ENCODE measurements at places on chromosomes 6 and 20. TPM values are rescaled to one million over a fixed set of nuclear protein-coding genes. Genes with fewer than 3 reads are reported as not detected.

GRCh38 chr6:158630938-158631616, 13.5 kb downstream of the DYNLT1 start:
- H3K27ac ChIP-seq: no peak overlapping the region
- peaks cover 9% of the 10 kb centered on the region for H3K4me1 ChIP-seq
- peaks cover 2% of the 10 kb centered on the region for H3K36me3 ChIP-seq
- no peak overlapping the region for H3K4me3 ChIP-seq
- H3K27me3 ChIP-seq: no peaks in the 10 kb centered on the region

The CLIC5 gene
- total RNA-seq: 1.8 TPM

The STMND1 gene
- total RNA-seq: 1.3 TPM

- no peaks in the 10 kb centered on the region for H3K4me1 ChIP-seq
- DNase-seq: no peak
- no peaks in the 10 kb centered on the region for H3K27me3 ChIP-seq
Measured at GRCh38 chr20:54282625-54283024, 74.7 kb downstream of the PFDN4 start.

DNA sequence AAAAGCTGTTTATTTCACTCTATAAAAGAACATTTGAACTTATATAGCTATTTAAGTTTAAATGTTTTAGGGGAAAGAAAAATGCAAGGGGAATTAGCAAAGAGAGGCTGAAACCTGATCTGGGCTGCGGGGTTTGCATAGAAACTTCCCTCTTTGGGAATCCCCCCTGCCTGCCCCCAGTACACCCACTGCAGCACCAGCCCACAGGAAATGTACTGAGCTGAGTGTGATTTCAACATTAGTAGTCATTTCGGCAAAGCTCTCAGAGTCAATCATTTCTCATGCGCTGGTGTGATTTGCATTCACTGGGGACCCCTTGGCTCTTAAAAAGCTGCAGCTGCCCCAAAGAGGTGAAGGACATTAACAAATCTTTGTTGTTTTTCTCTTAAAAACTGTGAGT, 859.4 kb downstream of the MAFB start:
- H3K27ac ChIP-seq: no peak overlapping the region
- no peaks in the 10 kb centered on the region for H3K4me1 ChIP-seq
- no peak for DNase-seq
- H3K27me3 ChIP-seq: no peaks in the 10 kb centered on the region

The LY86 gene
- total RNA-seq: 2.0 TPM

DNA sequence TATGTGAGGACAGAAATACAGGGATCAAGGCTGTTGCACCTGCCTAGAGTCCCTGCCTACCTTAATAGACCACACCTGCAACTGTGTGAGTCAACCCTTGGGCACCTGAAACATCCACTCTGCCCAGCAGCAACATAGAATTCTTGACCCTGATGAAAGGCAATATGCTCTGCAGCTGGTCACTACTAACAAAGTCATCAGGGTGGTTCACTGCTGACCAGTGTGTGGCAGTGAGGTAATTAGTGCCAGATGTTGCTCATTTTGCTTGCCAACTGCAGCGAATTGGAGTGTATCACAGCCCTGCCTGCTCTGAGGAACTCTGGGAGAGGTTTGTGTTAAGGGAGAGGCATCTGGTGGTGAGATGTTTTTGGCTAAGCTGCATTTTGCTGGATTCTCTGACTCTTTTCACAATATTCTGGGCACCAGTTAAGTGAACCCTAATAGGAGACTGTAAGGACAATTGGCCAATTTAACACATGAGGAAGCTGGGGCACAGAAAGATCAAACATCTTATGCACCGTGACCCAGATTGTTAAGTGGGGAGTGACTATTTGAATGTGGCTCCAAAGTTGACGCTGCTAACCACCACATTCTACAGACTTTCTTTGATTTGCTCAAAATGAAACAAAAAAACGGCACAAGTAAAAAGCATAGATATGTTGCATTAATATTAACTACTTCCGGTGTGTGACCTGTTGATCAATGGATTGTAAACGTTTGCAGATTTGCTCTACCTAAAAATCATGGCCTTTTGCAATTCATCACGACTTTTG, 61.9 kb upstream of the OPRM1 start:
- no peaks in the 10 kb centered on the region for H3K4me1 ChIP-seq
- DNase-seq: no peak
- H3K36me3 ChIP-seq: no peaks in the 10 kb centered on the region
- no peak overlapping the region for H3K4me3 ChIP-seq
- no peak overlapping the region for H3K27ac ChIP-seq
- H3K27me3 ChIP-seq: no peaks in the 10 kb centered on the region

GRCh38 chr6:13472099-13472498, 15.3 kb downstream of the GFOD1 start:
- no peak for DNase-seq
- no peaks in the 10 kb centered on the region for H3K27me3 ChIP-seq
- no peaks in the 10 kb centered on the region for H3K36me3 ChIP-seq

The MYB gene
- total RNA-seq: not detected

Measured in pancreas (tissue), 10 donors.